AG04450 (cell line): ENCODE measurements at places on chromosomes 3 and 15.

- DNase-seq, result no peak
These were observed 59.9 kb downstream of the SMAD6 start for GRCh38 chr15:66761726-66762595.

GRCh38 chr3:36362216-36362615 is 18.1 kb upstream of the STAC start:
- no peak for DNase-seq

GRCh38 chr15:28881170-28881569 is 4.6 kb upstream of the APBA2 start:
- DNase-seq, result no peak

DNA sequence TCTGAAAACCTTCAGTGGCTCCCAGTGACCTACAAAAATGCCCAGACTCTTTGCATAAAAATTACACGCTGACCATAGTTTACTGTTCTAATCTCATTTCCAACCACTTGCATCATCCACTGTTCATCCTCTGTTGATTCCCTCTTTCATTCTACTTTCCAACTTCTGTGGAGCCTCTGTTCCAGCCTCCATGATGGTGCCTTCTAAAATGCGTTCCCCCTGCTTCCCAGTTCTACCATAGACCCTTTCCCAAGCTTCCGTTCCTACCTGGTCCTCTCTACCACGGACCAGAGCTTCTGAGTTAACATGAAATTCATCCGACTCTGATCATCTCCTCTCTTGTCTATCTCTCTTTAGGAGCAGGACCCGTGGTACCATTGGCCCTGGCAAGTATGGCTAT is 127.0 kb downstream of the THSD4 start:
- no peak for DNase-seq

GRCh38 chr3:100047455-100048141 is 66.7 kb downstream of the FILIP1L start:
- DNase-seq, result peak; percentile 87

DNA sequence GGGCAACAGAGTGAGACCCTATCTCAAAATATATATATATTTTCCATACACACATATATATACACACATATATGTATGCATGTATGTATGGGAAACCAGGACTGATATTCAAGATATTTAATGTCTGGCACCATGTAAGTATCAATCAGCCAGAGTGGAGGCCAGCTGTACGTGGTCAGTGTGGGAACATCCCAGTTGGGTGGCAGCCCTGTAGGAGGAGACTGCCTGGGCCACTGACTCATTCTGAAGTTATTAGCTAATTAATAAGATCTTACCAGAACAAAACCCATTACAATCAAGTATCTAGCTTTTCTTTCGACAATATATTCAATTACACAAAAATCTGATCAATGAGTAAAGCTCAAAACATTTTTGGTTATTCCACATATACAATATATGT is 85.1 kb upstream of the OCA2 start:
- DNase-seq, result no peak

- DNase-seq, result no peak
These were observed at the start of gene ACTC1 for GRCh38 chr15:34795267-34796081. Gene ACTC1, minus strand, starts transcription at chr15:34795549. Its CDS starts 741 bp downstream, at chr15:34794808.

GRCh38 chr15:44385344-44385942 is 42.0 kb upstream of the CTDSPL2 start:
- no peak for DNase-seq

GRCh38 chr3:55584716-55585368 is 97.7 kb upstream of the WNT5A start:
- DNase-seq, result no peak

DNA sequence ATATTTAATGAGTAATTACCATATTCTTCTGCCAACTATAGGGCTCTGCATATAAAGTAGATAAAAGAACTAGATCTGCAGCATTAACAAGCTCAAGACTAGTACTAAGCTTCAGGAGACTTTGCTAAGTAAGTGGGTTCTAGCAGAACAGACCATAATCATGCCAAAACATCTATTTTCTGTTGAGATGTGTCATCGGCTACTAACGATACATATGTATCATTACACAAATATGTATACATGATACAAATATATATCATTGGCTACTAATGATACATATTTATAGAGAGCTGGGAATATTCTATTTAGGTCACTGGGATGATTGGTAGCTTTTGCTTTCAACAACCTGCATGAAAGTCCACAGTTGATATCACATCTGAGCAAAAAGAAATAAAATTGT is 185.8 kb upstream of the DCBLD2 start:
- no peak for DNase-seq

DNA sequence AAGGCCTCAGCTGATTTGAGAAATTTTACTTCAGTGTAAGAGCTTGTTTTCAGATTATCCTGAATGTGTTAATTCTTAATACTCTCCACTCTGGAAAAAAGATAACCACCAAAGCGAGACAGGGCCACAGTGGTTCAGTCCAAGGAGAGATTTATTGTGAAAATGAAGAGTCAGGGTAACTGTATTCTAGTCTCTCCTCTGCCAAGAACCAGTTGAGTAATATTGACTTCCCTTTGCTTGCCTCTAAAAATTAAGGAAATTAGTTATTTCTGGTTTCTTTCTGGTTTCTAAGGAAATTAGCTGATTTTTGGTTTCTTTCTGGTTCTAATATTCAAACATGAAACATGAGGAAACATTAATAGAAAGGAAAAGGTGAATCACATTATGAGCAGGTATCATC is 34.9 kb downstream of the PPP1R2 start:
- DNase-seq, result no peak

DNA sequence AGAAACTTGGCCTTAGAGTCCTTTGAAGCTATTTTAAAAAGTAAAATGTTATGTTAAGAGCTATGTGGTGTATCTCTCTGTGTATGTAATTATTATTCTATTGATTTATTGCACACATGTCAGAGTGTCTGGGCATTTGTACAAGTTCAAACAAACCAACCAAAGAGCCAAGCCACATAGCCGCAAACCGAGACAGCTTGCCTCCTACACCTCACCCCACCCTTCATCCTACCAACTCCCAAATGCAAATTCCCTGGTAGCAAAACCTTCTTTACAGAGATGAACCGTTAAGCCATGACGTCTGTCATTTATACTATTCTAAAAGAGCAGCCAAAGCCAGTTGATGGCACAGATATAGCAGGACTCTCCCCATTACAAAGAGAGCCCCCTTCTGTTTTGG is 332.3 kb downstream of the ERC2 start:
- DNase-seq, result no peak

DNA sequence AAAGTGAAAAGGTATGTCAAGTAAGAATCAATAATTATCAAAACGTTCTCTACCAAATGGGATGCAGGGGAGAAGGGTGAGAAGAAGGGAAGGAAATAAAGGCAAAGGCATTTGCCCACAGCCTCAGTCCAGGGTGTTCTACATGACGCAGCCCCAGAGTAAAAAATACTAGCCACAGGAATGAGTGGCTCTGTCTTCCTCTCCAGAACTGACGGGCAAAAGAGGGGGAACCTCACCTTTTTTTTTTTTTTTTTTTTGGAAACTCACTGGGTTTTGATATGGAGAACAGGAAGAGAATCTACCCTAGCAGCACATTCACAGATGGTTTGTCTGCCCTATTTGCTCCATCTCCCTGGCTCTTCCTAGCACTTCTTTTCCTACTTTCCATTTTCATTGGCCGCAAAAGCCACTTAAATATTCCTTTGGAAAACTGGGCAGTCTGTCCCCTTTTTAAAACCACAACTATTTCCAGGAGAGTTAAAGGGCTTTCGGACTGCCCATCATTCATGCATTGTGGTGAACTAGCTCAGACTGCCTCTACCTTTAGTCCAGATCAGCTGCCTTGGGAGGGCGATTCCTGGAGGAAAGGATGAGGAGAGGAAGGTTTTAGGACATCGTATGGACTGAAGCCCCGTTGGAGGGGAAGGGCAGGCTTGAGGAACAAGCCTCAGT is 28.2 kb downstream of the B3GNT5 start:
- DNase-seq, result no peak

DNA sequence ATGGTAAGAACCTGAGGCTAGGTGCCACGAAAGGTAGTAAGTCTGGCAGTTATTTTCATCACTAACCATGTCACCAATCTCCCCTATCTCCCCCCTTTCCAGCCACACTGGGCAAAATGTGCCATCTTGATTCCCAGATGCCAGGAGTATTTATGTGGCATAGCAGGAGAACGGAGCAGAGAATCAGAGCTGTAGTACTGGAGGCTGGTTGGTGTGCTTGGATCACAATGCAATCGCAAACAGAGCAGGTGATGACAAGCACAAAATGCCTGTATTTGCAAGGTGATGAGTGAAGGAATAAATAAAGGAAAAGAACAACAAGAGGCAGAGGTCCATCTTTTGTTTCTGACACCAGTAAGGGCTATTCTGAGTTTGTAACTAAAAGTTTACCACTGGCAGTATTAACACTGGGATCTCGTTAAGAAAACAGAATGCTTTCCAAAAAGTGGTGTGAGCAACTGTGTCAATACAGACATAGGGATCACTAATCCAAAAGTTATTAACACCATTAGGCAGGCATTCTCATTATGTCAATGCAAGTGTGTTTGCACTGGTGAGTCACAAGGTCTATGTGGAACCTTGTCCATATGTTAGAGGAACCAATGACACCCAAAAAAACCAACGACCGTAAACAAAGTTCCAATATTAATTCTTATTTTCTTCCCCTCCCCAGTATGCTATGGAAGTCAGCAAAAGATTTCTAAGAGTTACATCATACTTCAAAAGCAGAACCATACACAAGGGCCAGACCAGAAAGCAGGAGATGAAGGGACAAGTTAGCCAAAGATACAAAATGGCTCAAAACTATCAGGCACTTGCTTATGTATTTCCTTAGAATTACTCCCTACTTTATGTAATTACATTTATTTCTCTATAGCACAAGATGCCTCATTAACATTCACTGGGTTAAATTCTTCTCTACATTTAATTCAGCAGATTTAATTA is 556.6 kb downstream of the FOXP1 start:
- no peak for DNase-seq
